ENCODE measurements at places on chromosomes 5 and 9.

DNA sequence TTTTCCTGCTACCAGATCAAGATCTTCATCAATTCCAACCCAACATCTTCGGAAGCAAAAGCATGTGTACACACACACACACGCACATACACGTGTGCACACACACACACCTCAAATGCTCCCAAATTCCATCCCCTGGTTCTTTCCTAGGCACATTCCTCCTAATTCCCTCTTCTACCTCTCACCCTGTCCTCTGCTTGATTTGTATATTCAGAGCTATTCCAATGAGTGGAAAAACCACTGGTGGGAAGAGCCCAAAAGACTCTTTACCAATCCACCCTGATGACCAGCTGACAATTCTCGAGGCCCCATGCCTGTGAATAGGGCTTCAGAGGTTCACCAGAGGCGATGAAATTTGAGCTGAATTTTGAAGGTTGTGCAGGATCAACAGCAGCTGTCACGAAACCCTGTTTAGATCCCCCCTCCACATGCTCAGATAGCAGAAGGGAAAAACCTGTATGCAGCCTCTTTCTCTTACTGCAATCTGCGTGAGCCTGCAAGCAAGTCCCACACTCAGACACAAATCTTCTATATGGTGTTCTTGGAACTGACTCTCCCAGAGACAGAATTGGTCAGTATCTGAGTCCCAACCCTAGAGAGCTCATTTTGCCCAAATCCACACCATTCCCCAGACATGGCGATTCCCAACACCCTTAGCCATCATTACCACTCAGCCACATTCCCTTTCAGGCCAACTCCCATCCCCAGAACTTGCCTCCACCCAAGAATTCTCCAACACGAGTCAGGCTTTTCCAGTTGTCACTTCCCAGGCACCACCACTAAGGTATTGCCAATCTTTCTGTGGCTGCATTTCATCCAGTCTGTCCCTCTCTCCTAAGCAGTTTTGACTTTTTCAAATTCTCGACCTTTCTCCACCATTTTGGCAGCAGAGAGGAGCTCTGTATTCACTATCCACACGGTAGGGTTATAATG is 4.3 kb upstream of the TRIO start:
- no peak for DNase-seq

- DNase-seq, result peak; percentile 67
Measured at GRCh38 chr5:181207214-181207959, 2.4 kb upstream of the TRIM7 start.

GRCh38 chr5:77168161-77168878 is 42.2 kb upstream of the PDE8B start:
- DNase-seq, result peak; percentile 13

DNA sequence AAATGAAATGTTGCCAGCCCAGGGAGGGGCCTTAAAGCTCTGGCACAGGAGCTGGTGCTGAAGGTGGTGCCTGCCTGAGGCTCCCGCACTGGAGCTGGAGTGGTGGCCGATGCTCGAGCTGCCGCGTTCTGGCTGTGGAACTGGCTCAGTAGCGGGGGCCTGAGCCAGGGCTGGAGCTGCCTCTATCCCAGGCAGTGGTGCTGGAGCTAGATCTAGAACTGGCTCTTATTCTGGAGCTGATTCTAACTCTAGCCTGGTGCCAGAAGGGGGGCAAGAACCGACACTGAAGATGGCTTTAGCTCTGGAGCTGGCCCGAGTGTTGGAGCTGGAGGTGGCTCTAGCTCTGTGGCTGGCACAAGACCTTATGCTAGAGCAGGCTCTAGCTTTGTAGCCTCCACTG is 19.2 kb downstream of the OBP2B start:
- no peak for DNase-seq

- no peak for DNase-seq
Measured at GRCh38 chr5:567664-568060, 43.4 kb upstream of the SLC9A3 start.
